Tongue (tissue), 3 donors: ENCODE measurements at places on chromosomes 3 and 15.

DNA sequence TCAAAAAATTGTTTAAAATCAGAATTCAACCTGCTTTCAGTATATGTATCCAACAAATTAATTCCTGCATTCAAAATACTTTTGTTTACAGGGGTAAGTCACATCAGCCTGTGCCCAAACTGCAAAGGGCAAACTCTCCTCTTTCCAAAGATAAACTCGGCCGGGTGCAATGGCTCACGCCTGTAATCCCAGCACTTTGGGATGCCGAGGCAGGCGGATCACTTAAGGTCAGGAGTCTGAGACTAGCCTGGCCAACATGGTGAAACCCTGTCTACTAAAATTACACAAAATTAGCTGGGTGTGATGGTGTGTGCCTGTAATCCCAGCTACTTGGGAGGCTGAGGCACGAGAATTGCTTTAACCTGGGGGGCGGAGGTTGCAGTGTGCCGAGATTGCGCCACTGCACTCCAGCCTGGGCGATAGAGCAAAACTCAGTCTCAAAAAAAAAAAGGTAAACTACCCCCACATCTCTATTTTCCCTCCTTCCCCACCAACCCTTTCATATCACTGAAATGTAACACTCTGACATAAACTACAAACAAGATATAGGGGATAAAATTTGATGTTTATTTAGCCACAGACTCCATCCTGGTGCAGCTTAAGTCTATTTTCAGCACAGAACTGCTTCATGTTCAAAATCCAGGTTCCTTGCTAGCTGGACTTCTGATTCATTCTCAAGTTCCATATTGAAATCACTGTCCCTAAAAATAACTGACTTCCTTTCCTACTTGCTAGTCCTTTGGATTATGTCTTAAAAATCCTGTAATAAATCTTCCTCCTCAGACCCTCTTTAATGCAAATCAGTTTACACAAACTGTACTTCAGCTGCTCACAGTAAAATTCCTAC lies 15.4 kb downstream of the UBP1 start:
- DNase-seq = no peak

DNA sequence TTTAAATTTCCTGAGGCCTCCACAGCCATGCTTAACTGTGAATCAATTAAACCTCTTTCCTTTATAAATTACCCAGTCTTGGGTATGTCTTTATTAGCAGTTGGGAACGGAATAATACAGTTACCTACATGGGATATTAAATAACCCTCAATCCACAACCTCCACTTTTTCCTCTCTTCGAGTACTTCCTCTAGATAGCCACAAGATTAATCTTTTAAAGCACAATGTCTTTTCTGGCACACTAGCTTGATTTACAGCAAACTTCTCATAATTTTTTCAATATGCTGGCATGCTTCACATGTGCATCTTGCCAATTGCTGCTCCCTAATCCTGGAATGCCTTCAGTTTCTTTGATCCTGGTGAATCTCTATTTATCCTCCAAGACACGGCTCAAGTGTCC lies 92.2 kb downstream of the P2RY1 start:
- DNase-seq = no peak

GRCh38 chr3:131804565-131805133 lies 230.2 kb downstream of the CPNE4 start:
- no peak for DNase-seq

GRCh38 chr3:185986198-185986777 lies 48.5 kb upstream of the TRA2B start:
- DNase-seq = no peak

- DNase-seq = no peak
Measured at GRCh38 chr15:66214246-66214645, 39.3 kb downstream of the MEGF11 start.

- no peak for DNase-seq
Measured at GRCh38 chr3:157408499-157409149, 28.0 kb upstream of the PTX3 start.

DNA sequence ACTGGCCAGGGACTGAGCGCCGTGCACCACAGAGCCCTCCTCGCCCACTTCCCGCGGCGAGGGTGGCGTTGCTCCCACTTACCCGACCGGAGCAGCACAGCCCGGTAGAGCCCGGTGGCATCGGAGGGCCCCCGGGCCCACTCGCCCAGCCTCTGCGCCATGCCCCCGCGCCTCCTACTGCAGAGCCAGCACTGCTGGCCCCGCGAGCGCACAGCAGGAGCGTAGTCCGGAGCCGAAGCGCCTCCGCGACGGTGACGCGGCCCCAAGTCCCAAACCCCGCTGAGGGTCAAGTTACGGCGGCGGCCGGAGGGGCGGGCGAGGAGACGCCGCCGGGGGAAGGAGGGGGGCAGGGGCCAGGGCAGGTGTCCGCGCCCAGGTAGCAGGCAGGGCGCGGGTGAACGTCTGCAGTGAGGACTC lies 9.6 kb upstream of the FAM107A start:
- DNase-seq = no peak

- DNase-seq = peak; percentile 22
Measured at GRCh38 chr15:27585041-27585640, 514.0 kb downstream of the OCA2 start.
